ENCODE measurements at places on chromosomes 13 and 19.

DNA sequence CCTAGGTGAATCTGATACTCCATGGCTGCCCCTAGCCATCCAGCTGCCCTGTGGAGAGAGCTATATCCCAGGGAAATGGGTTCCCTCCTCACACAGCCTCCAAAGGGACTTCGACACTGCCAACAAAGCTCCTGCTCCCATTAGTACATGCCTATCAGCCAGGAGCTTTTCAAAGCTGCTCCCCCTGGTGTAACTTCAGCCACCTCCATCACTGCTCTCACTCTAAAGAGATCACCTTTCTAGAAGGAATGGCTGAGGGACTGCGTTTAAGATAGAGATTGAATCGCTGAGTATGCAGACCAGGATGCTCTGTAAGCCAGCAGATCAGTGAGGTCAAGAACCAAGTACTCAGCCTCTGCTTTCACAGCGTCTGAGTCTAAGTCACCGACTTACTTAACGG, 213.7 kb downstream of the NALCN start:
- no peak for DNase-seq

DNA sequence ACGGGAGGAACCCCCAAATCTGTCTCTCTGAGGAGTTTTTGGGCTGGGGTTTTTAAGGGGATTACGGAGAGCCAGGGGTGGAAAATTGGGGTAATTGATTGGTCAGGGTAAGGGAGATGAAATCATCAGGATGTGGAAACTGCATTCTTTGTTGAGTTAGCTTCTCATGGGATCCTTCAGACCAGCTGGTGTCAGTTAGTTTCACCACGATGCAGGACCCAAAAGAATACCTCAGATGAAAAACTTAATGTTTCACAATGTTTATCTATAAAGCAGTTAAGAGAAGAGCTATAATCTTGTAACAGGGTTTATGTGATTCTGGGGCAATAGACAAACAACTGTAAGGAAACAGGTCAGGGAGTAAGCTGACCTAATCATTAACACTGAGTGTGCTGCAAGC, 230.8 kb downstream of the POU4F1 start:
- no peak for DNase-seq

DNA sequence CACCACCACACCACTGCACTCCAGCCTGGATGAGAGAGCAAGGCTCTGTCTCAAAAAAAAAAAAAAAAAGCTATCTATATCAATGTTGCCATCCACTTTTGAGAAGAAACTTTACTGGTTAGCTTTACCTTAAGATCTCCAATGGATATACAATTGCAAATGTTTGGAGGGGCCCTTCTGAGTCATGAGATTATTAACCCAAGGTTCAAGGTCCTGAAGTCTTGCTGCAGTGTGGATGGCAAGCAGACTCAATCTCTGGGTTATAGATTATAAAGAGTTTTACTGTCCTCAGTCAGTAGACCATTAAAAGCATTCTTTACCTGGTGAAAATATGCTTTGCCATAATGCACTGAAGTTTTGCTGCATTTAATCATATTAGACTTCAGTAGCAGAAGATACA, 3.7 kb upstream of the ZNF431 start:
- DNase-seq = no peak

DNA sequence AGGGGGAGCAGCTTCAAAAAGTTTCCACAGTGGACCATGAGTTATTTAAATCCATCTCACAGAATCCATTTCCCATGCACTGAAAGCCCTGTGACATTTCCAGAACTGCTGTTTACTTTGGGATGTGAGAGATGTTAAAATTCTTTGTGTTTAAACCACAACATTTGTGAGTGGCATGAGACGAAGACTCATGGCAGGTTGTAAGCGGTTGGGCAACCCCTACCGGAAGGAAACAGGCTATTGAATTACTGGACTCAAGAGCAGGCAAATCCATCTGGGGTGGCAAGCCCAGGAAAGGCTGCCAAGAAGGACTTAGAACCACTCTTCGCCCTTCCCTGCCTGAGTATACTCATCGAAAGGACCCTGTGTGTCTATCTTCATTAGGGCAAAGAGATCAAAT, 22.3 kb upstream of the CLDN10 start:
- no peak for DNase-seq

- no peak for DNase-seq
These were observed 124.1 kb upstream of the SPACA7 start for GRCh38 chr13:112251930-112252585.

DNA sequence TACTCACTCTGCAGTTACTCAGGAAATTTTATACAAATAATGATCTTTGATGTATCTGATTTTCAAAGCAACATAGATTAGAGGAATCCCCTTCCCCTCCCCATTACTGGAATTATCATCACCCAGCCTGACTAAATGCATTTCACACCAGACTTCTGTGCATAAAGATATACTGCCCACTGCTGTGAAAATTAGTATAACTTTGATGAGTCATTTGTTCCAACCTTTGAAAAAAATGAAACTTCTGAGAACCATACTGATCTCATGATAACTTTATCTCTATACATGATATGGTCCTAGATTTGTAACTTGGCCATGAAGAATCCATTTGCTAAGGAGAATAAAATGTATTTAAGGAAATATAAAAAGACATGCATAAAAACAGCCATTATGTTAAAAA, 63.9 kb downstream of the GPC6 start:
- no peak for DNase-seq

DNA sequence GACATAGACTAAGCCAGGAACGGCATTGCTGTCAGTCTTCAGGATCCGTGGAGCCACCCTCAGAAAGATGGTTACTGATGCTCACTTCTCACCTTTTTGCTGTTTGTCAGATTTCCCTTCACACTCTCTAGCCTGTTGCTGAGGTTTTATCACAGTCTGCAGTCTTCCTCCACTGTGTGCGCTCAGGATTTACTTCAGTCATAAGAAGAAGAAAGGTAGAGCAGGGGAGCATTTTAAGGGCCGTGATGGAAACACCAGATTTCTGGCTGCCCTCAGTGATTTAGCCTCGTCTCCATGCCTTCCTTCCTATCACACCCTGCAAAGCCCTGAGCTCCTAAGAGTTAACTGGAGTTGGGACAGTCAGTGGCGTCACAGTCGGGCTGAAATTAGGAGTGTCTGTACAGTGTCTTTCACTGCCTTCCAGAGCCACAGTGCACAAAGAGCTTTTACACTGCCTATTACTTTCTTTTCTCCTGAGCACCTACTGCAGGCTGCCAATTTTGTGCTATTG, 60.0 kb upstream of the GPR183 start:
- DNase-seq = no peak

DNA sequence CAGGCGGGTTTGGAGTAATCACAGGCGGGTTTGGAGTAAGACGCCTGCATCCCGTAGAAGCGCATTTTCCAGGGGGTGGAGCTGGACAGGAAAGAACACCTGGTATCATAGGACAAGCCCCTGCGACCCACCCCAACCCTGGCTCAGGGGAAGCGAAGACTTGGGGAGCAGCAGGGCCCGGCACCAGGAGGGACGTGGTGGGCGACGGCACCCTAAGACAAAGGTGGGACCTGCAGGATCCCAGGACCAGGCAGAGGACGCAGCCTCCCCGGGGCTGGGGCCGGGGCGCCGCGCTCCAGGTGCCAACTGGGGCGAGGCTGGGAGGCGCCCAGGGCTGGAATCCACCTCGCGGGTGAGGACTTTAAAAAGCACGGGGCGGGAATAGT, 520 bp downstream of the ZNF600 start:
- no peak for DNase-seq

DNA sequence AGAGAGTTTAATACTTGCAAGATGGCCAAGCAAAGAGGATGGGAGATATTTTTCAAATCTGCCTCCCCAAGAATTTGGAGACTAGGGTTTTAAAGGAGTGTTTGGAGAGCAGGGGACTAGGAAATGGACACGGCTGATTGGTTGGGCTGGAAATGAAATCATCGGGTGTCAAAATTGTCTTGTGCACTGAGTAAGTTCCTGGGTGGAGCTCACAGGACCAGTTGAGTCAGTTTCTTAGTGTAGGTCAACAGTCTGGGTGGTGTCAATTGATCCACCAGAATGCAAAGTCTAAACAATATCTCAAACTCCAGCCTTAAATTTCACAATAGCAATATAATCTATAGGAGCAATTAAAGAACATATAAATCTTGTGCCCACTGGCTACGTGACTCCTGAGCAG, 23.0 kb upstream of the CEACAM4 start:
- no peak for DNase-seq

DNA sequence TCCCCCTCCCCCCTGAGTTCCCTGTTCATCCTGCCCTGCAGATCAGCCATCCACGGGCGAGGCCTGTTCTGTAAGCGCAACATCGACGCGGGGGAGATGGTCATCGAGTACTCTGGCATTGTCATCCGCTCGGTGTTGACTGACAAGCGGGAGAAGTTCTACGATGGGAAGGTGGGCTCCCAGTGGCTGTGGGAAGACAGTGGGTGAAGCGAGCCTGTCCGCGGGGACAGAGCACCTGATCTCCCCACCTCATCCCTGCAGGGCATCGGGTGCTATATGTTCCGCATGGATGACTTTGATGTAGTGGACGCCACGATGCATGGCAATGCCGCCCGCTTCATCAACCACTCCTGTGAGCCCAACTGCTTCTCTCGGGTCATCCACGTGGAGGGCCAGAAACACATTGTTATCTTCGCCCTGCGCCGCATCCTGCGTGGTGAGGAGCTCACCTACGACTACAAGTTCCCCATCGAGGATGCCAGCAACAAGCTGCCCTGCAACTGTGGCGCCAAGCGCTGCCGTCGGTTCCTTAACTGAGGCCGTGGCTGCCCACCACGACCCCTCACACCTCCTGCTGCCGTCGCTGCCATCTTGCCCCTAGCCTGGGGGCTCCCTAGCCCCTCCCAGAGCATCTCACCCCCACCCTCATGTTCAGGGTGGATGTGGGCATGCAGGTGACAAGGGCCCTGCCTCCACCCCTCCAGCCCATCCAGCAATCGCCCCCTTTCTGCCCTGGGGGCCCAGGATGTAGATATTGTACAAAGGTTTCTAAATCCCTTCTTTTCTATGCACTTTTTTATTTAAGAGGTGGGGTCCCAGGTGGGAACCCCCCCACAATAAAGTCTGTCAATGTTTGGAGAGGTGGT, 4.0 kb downstream of the IGFLR1 start:
- no peak for DNase-seq

GRCh38 chr19:30684613-30685012, 312.4 kb downstream of the ZNF536 start:
- no peak for DNase-seq

- no peak for DNase-seq
These were observed 3.5 kb upstream of the ZFP82 start for GRCh38 chr19:36421749-36422481.

- DNase-seq = no peak
These were observed 7.2 kb upstream of the RASL11A start for GRCh38 chr13:27263438-27263837.

- DNase-seq = no peak
These were observed 207.8 kb downstream of the FOXO1 start for GRCh38 chr13:40458720-40458990.

DNA sequence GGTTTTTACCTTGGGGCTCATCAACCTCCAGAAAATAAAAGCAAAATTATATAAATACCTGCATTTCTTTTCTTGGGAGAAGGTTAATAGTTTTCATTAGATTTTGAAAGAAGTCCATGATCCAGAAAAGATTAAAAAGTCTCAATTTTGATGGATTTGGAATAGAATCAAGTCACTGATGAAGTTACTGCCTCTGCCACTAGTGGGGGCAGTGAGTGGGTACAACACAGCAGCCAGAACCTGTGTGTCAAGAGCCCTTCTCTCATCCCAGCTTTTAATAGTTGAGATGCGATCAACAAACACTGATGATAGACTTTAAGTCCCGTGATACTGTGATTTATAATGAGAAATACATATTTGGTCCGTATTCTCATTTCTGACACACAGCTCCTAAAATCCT, 686.7 kb downstream of the DIAPH3 start:
- DNase-seq = no peak

GRCh38 chr13:66180836-66181235, 1049.3 kb downstream of the PCDH9 start:
- no peak for DNase-seq

GRCh38 chr13:67156723-67157060, 73.4 kb downstream of the PCDH9 start:
- DNase-seq = no peak

DNA sequence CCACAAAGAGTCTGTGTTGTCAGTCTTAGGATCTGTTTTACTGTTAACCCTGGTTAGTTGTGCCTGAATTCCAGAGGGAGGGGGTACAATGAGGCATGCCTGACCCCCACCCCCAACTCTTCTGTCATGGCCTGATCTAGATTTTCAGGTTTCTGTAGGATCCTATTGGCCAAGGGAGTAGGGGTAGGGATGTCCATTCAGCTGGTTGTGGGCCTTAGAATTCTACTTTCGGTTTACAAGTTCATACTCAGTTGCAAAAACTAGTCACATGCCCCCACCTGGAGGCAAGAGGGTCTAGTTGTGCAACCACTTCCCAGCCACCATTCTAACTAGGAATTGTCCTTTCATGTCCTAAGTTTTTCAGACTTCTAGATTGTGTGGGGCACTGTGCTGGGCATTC, 94.3 kb upstream of the MBNL2 start:
- no peak for DNase-seq

DNA sequence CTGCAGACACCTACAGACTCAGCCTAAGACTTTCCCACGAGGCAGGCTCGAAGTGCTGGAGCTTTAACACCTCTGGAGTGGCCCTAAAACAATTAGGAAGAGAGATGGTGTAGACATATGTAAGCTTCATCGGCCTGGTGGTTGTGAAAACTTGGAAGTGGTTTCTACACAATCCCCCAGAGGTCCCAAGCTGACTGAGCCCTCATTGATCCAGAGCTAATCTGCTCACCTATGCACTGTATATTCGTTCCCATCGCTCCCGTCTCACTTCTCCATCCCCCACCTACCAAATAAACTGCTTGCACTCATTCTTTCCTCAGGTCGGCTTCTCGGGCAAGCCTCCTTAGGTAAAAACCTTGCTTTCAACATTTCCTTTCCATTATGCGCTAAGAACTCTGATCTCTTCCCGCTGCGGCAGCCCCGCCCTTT, 767 bp upstream of the ZNF793 start:
- no peak for DNase-seq

DNA sequence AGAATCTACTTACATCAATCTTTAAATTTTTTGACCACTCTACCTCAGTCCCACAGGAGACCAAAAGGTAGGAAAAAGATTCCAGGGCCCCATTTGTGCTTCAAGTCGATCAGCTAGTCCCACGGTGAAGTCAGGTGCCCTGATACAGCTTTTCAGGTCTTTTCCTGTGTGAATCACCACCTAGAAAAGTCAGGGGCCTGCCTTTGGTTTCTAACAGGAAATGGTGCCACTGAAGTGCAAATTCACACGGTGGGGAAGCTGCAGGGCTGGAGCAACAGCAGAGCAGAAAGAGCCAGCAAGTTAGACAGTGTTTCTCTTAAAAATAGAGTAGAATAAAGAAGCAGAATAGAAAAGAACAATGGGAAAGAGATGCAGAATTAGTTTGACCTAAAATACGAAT, 107.5 kb downstream of the KLF12 start:
- DNase-seq = peak; percentile 82

- DNase-seq = peak; percentile 17
These were observed 18.7 kb downstream of the GPR180 start for GRCh38 chr13:94620286-94620896.

GRCh38 chr19:33412601-33413425, 39.3 kb downstream of the CEBPG start:
- no peak for DNase-seq

GRCh38 chr19:17405250-17406045, at the start of gene BST2:
Gene BST2, minus strand, starts transcription at chr19:17405630. Its CDS starts 55 bp downstream, at chr19:17405575.
- DNase-seq = peak; percentile 82

GRCh38 chr19:48378194-48378570, 13.2 kb downstream of the KDELR1 start:
- DNase-seq = no peak

Data from CD4-positive, alpha-beta T cell treated with Interleukin-10 for 1 hour (primary cell).